HL-60 (cell line): ENCODE measurements at places on chromosomes 3 and 15.

- DNase-seq = no peak
These were observed 328.8 kb downstream of the CNTN6 start for GRCh38 chr3:1421577-1421976.

DNA sequence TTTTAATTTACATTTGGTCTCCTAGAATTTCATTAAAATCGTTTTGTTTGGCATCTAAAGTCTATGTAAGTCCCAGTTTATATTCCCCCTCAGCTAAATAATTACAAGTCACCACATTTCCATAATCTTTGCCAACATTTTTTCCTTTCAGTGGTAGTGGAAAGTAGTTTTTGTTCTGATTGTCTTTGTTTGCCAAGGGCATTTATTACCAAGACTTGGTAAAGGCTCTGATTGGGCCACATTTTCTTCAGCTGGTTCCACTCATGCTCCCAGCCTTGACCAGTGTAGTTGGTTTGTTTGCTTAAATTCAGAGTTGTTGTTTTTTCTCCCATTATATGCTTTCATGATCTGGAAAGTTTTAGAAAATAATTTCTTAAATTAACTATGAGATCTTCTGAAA, 153.4 kb upstream of the MME start:
- DNase-seq = no peak

DNA sequence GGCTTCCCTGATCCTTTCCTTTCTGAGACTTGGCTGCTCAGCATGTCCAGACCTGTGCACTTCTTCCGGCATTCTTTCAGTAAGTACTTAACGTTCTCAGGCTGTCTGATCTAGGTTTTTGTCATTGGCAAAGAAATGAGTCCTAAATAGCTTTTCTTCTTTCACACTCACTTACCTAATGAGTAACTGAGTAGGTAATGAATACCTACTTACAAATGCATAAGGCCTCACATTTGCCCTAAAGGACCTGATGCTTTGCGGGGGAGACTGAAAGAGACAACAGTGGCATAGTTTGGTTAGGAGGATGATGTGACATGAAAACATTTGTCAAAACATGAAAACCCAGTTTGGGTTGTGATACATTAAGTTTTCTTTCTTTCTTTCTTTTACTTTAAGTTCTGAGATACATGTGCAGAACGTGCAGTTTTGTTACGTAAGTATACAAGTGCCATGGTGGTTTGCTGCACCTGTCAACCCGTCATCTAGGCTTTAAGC, 516.7 kb upstream of the CFAP20DC start:
- no peak for DNase-seq

DNA sequence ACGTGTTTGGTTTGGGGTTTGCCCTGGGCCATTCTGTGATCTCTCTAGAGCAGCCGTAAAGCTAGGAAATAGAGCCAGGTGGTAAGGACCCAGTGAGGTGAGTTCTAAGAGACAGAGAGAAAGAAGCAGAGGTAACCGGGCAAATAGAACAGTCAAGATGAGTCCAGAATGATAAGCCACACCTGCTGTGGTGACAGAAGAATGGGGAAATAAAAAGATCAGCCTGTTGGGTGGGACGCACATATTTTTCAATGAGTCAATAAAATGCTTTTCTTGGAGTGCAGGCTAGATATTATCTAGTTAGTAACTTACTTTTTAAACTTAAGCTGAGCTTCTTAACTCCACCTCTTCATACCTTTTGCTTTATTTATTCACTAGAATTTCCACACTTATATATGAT, 135.0 kb downstream of the NFKBIZ start:
- DNase-seq = no peak

GRCh38 chr3:100941451-100941850, 51.8 kb downstream of the ABI3BP start:
- no peak for DNase-seq

GRCh38 chr3:114775395-114775794, 371.7 kb downstream of the ZBTB20 start:
- no peak for DNase-seq

DNA sequence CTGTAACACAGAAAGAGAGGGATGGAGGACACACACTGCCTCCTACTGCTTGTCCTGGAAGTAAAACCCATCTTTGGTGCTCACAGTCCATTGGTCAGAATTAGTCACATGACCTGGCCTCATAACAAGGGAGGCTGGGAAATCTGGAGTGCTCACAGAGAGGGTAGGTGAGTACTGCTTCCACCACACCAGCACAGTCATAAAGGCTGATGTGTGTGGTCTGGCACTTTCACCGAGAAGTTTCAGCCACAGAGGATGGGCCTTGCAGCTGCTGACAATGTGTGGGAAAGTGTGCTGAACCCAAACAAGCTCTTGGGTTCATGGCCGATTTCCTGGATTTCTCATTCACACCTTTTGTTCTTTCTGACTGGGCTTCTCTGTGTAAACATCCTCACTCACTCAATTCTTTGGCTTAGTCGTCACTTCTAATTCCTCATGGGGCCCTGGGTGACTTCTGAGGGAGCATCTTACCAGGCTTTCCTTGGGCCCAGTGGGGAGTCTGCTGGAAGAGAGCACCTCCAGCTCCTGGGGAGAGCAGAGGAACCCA, 100.7 kb downstream of the ASB7 start:
- DNase-seq = peak; percentile 4

DNA sequence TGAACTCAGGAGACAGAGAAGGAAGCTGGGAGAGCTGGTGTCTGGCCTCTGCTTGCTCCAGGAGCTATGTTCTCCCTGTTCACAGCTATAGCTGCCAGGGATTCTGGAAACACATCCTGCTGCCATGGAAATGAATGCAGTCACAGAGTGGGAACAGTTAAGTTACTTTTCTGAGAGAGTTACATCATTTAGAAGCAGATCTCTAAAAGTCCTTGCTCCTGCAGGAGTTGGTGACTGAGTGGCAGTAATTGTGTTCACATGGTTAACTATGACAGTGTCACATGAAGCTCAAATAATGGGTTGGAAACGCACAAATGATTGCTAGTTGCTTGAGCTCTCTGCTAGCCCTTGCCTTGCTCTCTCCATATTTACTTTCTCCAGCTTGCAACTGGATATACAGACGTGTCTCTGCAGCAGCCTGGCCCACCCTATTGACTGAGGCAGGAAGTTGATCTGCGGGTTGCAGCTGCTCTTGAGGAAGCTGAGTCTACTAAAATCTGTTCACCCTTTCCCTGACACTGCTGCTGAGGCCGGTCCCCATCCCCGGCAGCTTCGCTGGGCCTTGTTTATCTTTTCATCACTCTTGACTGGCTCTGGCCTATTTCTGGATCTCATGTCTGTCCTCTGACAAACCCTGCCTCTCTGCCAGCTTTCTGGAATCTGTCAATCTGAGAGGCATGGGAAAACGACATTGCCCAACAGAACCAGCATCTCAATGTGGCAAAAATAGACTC, 16.7 kb upstream of the ISLR start:
- no peak for DNase-seq

GRCh38 chr3:195010551-195011100, 260.3 kb downstream of the XXYLT1 start:
- DNase-seq = no peak

DNA sequence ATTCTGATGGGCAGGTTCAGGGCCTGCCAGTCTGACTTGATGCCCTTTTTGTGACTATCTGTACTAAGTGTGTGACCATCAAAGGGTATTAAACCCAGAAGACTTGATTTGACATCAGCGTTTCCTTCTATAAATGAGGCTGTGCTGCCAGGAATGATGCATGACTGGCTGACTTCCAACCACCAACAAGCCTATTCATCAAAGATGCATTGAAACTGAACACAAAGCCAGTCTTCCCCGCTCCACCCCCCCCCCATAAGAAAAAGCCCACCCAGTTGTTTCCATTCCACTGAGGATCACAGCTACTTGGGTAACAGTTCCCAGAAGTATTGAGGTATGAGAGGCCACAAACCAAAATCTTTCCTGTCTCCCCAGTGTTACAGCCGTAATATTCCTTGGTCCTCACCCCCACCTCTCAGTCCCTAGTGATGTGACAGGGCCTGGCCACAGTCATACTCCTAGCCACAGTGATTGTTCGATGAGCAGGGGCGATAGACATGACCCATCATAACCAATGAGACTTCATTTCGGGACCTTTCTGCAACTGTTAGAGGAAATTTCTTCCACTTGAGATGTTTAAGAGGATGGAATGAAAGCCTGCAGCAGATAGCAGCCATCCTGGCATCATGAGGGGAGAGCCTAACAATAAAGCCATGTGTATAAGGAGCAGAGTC, 22.6 kb downstream of the SH3BP5 start:
- DNase-seq = no peak

- no peak for DNase-seq
These were observed 16.1 kb downstream of the TM6SF1 start for GRCh38 chr15:83123529-83123928.

DNA sequence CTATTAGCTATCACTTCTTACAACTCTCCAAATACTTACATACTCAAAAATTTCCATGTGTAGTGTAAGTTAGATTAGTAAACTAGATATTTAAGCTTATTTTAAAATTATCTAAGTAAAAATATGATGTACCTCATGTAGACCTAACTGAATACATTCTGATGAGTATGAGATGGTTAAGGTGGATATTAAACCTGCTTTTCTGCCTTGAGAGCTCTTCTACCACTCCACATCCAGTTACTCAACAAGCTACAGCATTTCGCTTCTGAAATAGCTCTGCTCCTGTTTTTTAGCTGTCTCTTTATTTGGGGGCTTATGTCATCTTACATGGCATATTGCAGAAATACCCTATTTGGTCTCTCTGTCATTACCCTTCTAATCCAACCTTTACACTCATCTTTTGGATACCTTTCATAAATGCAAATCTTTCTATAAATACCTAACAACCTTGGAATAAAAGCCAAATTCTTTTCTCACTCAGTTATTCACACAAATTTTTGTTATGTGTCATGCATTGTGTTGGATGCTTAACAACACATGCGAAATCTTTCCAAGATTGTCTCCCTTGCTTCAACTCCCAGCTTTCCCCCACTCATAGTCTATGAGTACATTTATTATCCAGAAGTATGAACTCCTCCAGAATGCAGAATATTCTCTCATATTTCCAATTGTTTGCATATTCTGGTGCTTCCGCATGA, 92.0 kb downstream of the ALCAM start:
- DNase-seq = no peak

DNA sequence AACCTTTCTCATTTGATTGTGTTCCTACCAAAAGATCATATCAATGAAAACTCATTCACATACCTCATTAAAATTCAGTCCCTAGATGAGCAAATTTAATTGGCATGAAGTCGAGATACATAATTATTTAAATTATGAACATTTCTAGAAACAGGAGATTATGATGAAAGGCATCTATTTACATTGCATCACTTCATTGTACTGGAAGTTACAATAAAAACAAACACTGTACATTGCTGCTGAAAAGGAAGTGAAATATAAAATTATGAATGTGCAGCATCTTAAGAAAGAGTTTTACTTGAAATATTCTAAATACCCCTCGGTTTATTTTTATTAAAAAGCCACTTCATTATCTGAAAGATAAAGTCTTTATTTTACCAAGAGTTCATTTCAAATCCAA, 163.4 kb upstream of the ZNF385D start:
- no peak for DNase-seq

- DNase-seq = no peak
These were observed 223.5 kb upstream of the UBE2E2 start for GRCh38 chr3:22979581-22979980.

- DNase-seq = no peak
These were observed 207.4 kb upstream of the IGF1R start for GRCh38 chr15:98440917-98441316.
